ENCODE measurements at places on chromosomes 13 and 19.
A peak's percentile ranks its signal among the peaks of the same experiment; 100 is the strongest.

- no peak for DNase-seq
These were observed 9.4 kb downstream of the LRP3 start for GRCh38 chr19:33203529-33203928.

DNA sequence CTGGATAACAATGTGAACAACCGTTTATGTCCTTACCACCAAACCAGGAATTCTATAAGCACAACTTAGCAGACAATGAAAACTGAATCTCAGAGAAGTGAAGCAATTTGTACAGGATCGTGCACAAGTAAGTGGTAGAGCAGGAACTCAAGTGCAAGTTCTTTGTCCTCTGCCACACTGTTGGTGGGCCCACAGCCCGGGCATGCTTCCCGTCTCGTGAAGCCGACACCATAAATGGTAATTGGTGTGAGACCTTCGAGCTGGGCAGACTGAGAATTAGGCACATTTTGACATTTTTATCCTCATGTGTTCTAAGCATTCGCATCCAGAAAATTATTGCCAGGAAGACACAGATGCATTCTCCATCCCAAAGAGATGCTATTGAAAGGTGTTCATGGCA is 27.9 kb upstream of the FLT1 start:
- no peak for DNase-seq

- DNase-seq, result no peak
These were observed 9.2 kb downstream of the SHD start for GRCh38 chr19:4288091-4288777.

DNA sequence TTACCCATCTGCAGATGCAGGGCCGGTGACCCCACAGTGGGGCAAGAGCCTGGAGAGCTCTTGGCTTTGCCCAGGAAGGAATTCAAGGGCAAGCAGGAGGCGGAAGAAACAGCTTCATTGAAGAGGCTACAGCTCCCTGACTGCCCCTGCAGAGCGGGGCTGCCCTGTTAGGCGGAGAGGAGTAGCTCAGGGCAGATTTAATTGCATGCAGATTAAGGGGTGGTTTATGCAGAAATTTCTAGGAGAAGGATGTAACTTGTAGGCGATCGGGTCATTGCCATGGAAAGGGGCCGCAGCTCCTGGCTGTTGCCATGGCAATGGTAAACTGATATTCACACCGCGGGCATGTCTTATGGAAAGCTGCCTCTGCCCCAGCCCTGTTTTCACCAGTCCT is 94.1 kb downstream of the ATP11A start:
- DNase-seq, result no peak

- DNase-seq, result no peak
These were observed 20.1 kb upstream of the ARHGEF18 start for GRCh38 chr19:7328647-7329046.

GRCh38 chr19:58392945-58393724 is 2.3 kb upstream of the RNF225 start:
- no peak for DNase-seq

DNA sequence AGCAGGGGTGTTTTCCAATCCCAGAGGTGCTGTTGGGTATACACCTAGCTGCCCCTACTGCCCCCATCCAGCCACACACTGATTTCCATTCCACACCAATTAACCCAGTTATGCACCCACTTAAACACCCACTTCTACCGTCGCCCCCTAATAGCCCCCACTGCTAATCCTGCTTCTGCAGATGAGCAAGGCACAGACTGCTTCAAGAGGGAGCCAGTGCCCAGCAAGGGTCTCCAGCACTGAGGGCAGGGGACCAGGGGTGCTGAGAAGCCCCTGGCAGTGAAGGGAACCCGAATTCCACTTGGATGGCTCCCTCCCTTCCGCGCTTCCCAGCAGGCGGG is 1.2 kb downstream of the FXYD7 start:
- no peak for DNase-seq

DNA sequence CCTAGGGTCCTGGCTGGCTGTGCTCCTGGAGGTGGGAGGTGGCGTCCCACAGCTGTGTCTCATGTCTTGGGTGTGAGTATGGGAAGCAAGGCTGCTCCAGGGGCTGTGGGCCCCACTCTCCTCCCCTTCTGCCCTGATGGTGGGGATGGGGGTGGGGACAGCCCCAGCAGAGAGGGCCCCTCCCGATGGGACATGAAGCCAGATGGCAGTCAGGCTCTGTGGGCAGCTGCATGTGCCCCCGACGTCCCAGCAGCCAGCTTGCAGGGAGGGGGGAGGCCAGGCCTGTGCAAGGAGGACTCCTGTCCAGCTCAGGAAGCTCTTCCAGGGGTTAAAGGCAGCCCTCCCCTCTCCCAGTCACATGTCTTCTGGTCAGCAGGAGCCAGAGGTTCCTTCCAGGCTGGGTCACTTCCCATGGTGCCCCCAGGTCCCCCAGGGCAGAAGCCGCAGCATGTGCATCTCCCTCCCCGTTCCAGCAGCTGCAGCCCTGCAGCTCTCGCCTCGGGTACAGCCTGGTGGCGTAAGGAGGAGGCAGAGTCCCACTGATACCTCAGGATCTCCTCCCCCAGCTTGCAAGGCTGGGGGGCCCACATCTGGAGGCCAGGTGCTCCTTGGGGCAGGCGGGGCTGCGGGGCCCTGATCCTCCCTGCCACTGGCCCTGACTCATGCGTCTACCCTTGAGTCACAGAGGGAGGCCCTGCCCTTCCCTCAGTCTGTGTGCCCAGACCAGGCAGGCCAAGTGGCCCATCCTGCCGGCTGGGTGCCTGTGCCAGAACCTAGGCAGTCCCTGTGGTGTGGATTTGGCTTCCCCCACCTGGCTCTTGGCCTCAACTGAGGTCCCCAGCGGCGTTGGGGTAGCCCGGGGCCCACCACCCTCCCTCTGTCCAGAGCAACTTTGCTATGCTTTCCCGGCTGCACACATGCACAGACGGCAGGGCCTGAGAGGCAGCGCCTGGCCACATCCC is 13.0 kb downstream of the YIPF2 start:
- peak; percentile 78 for DNase-seq
